ENCODE measurements at places on chromosomes 11 and 22. TPM values are rescaled to one million over a fixed set of nuclear protein-coding genes. Genes with fewer than 3 reads are reported as not detected.

SLC15A3 gene
- 3.9 TPM for total RNA-seq

PTH gene
- total RNA-seq: not detected

PYGM gene
- total RNA-seq: not detected

GRCh38 chr11:102384419-102385079 is 37.5 kb downstream of the BIRC2 start:
- DNase-seq: no peak

FIBP gene
- total RNA-seq: 104 TPM

FSHB gene
- not detected for total RNA-seq

POU2AF3 gene
- not detected for total RNA-seq

DNA sequence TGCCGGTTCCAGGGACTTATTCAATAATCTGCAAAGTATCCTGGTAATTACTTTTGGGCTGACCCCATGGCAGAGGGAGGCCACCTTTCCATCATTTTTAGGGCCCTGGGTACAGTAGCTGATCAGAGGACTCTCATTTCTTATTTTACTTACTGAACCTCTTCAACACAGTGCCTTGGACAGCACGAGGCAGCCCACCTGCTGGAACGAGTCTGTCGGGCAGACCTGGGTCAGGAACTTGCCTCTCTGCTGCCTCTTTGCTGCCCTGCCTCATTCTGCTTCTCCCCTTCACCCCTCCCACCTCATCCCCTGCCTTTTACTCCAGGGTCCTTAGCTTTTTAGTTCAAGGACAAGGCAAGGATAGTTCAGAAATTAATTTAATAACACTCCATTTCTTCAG is 204.5 kb downstream of the CSNK2A3 start:
- DNase-seq: no peak

DNA sequence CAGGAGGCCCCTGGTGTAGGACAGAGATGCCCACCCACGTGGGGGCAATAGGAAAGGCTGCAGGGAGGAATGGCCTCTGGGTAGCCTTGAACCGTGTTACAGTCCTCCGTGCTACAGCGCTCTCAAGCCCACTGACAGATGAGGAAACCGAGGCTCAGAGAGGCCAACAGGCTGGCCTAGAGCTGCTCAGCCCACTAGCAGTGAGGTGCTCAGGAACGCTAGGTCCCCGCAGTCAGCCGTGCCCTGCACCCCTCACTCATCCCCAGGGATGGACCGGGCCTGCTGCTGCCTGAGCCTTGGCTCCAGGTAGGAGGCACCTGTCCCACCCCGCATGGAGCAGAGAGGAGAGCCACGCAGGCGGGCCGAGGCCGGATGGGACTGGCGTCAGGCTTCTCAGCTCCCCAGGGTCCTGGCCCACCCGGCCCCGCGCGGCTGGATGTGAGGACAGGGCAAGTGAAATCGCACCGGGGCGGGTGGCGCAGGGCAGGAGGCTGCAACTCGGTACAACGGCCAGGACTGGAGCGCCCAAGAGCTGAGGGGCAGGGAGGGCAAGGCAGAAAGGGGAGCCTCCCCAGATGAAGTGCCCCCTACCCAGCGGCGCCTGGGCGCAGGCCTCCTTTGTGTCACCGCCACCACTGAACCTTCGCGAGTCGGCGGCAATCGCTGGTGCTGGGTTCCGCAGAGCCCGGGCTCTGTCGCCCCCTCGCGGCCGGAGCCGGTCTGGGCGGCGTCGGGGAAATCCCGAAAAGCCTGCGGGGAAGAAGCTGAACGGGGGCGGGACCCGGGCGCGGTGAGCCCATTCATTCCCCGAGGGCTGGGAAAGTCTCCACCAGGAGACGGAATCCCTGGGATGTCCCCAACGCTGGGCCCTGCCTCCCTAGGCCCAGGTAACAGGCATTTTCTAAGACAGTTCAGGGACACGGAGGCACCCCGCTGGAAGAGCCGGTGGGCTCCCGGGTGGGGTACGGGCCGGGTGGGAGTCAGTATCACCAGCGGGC is 8.4 kb upstream of the SLC2A11 start:
- peak; percentile 79 for DNase-seq

BBOX1 gene
- not detected for total RNA-seq

- DNase-seq: peak; percentile 89
Measured at GRCh38 chr22:28009272-28009827, 90.3 kb upstream of the PITPNB start.

GRCh38 chr22:17269607-17270261 is 50.5 kb upstream of the ADA2 start:
- DNase-seq: no peak

DNA sequence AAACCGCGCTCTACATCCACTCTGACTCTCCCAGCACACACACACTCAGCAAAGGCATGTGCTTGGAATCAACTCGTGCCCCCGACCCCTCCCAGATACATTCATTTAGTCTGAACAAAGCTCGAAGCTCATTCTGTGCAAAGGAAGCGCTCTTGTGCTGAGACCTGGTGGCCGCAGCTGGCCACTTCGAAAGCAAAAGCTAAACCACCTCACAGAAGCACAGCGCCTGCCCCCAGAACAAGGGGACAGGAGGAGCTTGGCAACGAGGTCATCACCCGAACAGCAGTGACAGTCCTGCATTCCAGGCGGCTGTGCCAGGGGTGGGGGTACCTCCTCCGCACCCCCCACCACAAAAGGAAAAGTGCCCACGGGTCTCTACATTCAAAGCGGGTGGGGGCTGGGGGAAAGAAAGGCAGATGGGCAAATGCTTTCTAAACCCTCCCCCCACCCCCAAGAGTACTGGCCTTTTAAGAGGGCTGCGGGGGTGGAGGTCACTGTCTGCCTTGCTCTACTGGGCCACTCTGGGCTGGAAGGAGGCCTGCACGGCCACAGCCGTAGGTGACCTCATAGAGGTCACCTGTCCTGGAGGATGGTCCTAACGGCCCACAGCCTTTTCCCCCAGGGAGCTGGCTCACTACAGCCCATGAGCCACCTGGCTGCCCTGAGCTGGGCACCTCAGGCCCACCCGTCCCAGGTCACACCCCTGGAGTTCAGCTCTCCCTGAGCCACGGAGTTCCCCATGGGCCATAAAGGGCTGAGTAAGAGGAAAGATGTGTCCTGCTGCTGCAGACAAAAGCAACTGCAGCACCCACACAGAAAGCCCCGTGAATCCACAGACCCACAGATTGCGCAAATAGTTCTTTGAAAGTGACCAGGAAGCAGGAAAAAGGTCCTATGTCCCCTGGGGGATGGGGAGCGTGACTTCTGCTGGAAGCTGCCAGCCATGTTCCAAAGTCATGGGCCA is 21.3 kb downstream of the CBX7 start:
- DNase-seq: no peak

DNA sequence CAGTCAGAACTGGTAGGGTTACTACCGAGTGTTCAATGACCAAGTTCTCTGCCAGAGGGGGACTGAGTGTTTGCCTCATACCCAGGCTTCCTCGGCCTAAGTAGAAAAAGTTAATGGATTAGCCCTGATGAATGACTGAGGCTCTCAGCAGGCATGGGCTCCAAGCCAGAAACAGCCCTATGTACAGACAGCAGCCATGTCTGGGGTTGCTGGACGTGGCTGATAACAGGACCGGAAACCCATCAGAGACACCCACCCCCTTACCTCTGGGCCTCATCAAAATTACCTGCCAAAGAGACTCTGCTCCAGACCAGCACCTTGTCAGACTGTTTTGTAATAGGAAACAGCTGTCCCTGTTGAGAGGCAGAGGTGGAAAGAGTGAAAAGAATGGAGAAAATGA is 351.4 kb downstream of the ETS1 start:
- DNase-seq: peak; percentile 31

GRCh38 chr11:69442807-69443137 is 38.7 kb upstream of the LINC01488 start:
- peak; percentile 30 for DNase-seq

GRCh38 chr11:85444479-85444878 is 182.7 kb downstream of the DLG2 start:
- DNase-seq: no peak
